Caco-2 (cell line): ENCODE measurements at places on chromosomes 1 and 21. TPM values are rescaled to one million over a fixed set of nuclear protein-coding genes. Genes with fewer than 3 reads are reported as not detected.

DNA sequence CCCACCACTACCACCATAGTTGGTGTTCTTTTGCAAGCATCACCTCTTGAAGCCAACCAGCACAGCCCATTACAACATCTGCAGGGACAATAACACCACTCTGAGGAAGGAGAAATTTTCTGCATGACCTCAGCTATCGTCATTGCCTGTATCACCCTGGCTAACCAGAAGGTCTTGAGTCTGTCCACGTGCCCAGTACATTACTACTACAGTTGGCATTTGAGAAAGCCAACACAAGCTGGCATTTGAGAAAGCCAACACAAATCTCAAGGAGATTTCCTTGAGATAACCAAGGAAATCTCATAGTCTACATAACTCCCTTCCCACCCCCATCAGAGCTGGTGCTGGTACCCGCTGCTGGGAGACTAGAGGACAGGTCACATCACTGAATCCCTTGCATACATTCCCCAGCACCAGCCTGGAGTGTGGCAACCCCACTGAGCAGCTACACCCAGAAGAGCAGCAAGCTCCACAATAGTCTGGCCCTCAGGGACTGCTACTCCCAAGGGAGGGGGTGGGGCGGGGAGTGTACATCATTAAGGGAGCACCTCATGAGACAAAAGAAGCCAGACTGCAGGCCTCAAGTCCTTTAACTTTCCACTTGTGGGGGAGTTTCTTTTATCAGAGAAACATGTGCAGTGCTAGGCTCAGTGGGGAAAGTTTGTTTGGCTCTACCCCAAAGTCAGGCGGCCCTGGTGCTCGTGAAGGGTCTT is 46.0 kb upstream of the GUCA2A start:
- DNase-seq, result no peak

Gene VSIG8
- total RNA-seq, result not detected in 2 replicates

Gene KCNE2
- not detected in 2 replicates for total RNA-seq

Gene FCER1G
- total RNA-seq, result 1.5 and 2.6 TPM in 2 replicates

- DNase-seq, result no peak
Measured at GRCh38 chr1:166944186-166944967, 31.0 kb downstream of the ILDR2 start.

Gene COL6A1
- total RNA-seq, result 31.9 and 33.4 TPM in 2 replicates

Gene STIL
- 25.9 and 26.4 TPM in 2 replicates for total RNA-seq

Gene PDZK1
- total RNA-seq, result 90.2 and 98.9 TPM in 2 replicates

Gene ELAPOR1
- 0.75 and 1.6 TPM in 2 replicates for total RNA-seq

DNA sequence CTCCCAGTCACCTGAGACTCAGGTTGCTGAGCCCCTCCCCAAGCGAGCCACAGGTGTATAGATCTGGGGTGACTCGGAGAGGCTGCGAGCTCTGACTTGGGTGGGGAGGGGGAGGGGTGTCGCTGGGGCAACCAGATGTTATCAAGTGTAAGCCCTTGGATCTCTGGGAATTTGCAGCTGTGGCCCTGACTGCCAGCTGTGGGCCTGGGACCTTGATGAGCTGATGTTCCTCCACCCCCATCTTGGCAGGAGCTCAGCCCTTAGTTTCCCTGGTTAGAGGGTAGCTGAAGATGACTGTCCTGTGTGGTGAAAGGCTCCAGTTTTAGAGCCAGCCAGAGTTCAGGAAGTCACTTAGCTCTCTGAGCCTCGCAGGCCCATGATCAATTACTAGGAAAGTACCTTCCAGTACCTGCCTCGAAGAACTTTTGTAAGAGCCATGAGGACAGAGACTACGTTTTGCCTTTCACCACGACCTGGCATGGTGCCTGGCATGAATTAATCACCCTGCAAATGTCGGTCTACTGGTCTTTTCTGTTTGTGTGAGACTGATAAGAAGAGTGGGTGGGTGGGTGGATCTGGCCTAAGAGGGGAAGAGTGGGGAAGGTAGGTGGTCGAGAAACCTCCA is 55.8 kb downstream of the YARS1 start:
- peak; percentile 69 for DNase-seq

DNA sequence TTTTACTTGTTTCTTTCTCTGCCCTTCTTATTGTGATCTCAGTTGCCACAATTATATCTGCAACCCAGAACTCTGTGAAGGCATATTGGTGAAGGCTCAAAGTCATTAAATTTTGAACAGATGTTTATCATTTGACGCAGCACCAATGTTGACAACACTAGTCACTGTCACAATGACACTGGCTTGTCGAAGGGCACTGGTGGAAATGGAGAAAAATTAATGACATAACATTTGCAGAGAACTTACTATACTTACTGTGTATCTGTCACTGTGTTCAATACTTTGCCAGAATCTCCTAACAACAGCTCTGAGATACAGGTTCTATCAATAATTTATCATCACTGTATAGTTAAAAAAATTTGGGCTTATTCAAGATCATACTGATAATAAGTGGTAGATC is 1213.7 kb downstream of the NCAM2 start:
- no peak for DNase-seq

- no peak for DNase-seq
Measured at GRCh38 chr1:46522184-46522968, 29.1 kb downstream of the KNCN start.

DNA sequence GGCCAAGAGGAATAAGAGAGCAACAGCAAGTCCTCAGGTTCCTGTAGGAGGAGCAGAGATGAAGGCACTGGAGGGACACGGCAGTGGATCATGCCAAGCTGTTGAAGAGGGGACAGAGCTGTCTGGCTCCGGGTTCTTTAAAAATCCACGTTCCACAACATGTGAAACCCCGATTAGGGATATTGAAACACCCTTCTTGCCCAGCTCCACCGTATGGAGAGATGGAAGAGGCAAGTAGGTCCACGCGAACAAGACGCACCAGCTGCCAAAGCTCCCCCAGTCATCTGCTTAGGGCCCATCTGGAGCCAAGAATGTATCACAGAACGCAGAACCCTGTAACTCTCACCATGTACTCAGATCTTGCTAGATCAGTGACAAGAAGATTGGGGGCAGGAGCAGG is 3.9 kb downstream of the C1orf198 start:
- no peak for DNase-seq

Gene CLDN17
- total RNA-seq, result not detected in 2 replicates

GRCh38 chr1:72649991-72650390 is 367.7 kb upstream of the NEGR1 start:
- DNase-seq, result no peak

DNA sequence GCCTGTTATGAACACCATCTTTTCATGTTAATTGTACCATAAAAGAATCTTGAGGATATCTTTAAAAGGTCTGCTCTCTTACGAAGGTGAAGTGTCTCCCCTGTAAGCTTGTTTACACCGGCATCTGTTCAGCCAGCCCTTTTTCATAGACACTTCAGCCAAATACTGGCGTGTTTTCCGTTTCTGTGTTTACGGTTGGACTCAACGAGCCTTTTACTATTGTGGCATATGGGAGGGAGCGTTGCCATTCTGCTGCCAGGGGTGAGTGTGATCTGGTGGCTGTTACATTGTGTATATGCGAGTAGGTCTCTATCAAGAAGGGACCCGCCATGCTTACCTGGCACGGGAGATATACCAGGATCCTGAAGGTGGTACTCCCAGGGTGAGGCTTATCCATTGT is 433.8 kb downstream of the CAMTA1 start:
- DNase-seq, result no peak

DNA sequence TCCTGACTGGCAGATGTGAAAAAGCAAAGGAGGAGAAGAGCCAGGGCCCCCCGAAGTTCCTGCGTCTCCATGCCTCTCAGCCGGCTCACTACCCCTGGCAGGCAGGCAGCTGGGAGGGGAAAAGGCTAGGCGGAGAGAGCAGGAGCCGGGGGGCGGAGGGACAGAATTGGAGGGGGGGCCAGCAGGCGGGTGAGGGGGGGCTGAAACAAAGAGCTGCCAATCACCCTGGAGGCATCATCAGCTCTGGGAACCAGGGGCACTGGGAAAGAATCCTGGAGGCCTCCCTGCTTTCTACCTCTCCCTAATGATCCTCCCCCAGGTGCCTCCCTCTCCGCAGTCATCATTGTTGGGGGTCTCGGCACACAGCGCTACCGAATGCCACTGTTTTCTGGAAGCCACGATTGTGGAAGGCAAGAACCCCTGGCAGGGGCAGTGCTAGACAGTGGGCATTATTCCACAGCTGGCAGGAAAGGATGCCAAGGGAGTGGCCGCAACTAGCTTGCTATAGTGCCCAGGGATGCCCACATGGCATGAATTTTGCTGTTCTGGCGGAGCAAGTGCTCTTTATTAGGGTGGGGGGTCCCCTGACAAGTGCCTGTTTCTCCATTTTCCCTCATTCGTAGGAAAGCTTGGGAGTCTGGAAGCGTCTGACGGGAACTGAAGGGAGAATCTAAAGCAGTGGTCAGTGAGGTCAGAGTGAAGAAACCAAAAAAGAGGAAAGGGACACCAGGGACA is at the start of gene THBS3:
Gene THBS3, minus strand, starts transcription at position 92 of the 735 bp plus-strand sequence. Its CDS starts 21 bp downstream, at position 71.
- no peak for DNase-seq

- DNase-seq, result no peak
Measured at GRCh38 chr1:9321480-9321849, 28.8 kb downstream of the SPSB1 start.

Gene DNALI1
- total RNA-seq, result 0.21 and 0.27 TPM in 2 replicates

DNA sequence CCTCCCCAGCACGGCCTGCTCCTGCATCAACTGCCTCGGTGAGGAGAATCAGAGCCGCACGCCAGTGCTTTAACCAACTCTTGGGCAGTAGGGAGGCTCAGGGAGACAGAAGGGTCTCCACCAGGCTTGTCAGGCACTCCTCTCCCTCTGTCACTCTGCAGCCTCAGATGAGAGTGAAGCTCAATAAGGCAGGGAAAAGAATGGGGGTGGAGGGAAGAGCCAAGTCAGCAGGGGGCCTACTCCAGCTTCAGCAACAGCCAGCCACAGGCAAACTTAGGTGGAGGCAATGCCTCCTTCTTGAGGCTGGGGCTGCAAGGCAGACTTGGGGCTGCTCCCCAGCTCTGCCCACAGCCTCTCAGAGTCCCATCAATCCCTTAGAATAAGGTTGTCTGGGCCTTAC is 51.8 kb upstream of the A3GALT2 start:
- no peak for DNase-seq

- no peak for DNase-seq
Measured at GRCh38 chr1:174643206-174643605, 195.4 kb downstream of the GPR52 start.

GRCh38 chr1:200405264-200405663 is 4.6 kb downstream of the ZNF281 start:
- DNase-seq, result no peak

Gene TMEM200B
- total RNA-seq, result 3.3 TPM in 2 replicates

Gene CFHR2
- total RNA-seq, result not detected in 2 replicates

GRCh38 chr1:197008861-197009260 is 31.5 kb downstream of the CFHR5 start:
- DNase-seq, result no peak

GRCh38 chr21:38229260-38229877 is 27.4 kb upstream of the KCNJ15 start:
- DNase-seq, result no peak

Gene TNFRSF8
- total RNA-seq, result not detected in 2 replicates

Gene FMO3
- 0.51 TPM in 1 of 2 replicates, not detected in the other for total RNA-seq

GRCh38 chr1:198179556-198179981 is 22.8 kb downstream of the NEK7 start:
- no peak for DNase-seq

- DNase-seq, result no peak
Measured at GRCh38 chr1:38207275-38207674, 160.7 kb upstream of the POU3F1 start.

DNA sequence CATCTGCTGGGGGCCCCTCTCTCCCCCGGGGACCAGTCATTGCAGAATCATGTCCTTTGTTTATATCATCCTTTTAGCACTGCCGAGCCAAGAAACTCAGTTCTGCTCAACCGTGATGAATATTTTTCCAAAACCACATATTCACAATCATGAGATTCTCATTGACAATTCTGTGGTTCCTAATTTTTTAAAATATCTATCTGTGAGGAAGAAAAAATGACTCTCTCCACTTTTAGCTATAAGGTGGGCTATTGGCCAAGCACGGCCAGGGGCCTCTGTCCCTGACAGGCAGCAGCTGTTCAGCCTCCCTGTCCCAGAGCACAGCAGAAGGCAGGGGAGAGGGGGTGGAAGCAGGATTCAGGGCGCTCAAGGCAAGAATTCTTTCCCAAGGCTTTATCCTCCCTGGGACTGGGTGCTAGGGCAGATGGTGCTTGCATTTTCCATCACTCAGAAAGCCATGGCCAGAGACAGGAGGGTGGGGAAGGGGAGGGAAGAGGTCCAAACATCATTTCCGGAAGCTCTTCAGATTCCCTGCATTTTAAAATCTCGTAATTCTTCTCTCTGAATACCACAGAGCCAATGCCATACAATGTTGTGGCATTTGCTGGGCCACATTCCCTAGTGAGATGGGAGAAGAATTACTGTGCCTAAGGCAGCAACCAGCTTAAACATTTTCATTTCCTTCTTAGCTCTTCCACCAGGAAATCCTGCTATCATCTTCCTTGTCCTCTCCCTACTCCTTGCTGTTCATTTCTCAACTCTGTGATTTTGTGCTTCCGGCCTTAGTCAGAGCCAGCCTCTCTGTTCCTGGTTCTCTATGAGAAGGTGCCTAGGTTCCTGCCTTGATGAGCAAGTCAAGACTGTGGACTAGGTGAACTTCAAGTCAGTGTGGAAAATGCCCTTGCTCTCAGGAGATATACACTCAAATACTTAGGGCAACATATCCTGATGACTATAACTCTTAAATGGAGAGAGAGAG is 60.3 kb downstream of the KCNJ6 start:
- DNase-seq, result no peak

GRCh38 chr1:59691261-59691660 is 123.5 kb upstream of the HOOK1 start:
- no peak for DNase-seq

GRCh38 chr1:167690053-167690452 is 31.7 kb upstream of the MPZL1 start:
- DNase-seq, result no peak

Gene LHX8
- not detected in 2 replicates for total RNA-seq

GRCh38 chr1:57061369-57061768 is 95.6 kb upstream of the C8B start:
- DNase-seq, result peak; percentile 34

DNA sequence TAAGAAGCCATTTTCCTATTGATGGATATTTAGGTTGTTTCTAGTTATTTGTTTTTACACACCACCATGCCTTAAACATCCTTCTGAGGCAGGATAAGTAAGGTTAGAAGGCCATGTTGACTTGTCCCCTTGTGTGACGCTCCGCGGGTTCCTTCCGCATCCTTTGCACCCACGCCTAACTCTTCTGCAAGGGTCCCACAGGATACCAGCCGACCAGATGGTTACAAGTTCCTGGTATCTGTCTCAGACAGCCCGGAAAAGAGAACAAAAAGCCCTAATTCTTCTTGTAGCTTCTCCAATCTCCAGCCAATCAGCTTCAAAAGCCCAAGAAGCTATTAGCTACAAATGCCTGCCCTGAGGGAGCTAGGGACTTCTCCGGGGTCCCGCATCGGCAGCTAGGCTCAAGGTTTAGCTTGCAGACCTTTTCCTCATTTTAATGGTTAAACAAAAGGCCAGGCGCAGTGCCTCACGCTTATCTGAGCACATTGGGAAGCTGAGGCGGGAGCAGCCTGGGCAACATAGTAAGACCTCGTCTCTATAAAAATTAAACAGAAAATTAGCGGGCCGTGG is 4.9 kb upstream of the OTUD3 start:
- DNase-seq, result no peak

DNA sequence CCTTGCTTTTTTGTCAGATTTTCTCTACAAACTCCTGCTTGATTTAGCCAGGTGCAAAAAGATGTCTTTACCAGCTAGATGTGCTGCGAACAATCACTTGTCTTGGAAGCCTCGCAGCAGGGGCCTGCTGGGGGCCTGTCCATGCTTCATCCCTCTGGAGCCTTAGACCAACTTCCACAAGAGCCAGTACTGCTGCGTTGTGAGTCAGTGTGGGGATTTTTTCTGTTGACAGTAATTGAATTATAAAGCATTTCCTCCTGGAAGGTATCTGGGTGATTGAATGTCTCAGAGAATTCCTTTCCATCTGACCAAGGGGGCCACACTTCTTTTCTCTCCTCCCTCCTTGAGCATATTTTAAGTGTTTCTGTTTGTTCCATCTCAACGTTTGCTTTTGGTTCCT is 40.4 kb upstream of the LDLRAP1 start:
- DNase-seq, result no peak
